Activated effector memory CD4-positive, alpha-beta T cell treated with Interleukin-2 at 50 U/mL for 16 hours (primary cell): ENCODE measurements at places on chromosomes 16 and 17.

GRCh38 chr17:58309918-58310259 is 18.7 kb downstream of the TSPOAP1 start:
- no peak for DNase-seq

DNA sequence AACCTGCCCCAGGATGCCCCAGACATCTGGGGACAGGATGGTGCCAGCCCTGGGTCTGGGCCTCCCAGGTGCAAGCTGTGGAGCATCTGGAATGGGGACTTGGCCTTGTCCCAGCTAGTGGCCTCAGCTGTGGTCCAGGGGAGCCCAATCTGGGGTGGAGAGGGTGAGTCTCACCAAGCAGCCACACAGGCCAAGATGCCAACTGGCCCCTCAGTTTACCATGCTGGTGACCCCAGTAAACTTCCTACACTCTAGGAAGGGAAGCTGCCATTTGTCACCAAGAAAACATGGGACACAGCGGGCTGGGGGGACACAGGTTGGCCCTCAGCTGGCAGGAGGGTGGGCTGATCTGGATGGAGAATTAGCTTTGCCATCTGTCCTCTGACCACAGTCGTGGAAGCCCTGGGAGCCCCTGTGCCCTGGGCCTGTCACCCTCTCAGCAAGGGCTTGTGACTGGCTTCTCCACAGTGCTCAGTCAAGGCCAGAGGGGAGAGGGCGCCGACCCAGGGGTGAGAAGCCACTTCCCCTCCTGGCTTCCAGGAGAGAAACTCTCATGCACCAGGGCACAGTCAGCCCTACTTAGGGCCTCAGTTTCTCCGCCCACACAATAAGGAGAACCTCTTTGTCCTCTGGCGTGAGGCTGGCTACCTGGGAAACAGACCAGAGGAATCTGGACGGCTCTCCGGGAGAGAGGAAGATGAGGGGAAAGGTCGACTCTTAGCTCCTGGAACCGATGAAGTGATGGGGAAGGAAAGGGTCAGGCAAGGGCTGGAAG is 126.4 kb upstream of the SMURF2 start:
- DNase-seq, result no peak

GRCh38 chr16:66598111-66598510 is 6.4 kb upstream of the CMTM3 start:
- DNase-seq, result no peak

DNA sequence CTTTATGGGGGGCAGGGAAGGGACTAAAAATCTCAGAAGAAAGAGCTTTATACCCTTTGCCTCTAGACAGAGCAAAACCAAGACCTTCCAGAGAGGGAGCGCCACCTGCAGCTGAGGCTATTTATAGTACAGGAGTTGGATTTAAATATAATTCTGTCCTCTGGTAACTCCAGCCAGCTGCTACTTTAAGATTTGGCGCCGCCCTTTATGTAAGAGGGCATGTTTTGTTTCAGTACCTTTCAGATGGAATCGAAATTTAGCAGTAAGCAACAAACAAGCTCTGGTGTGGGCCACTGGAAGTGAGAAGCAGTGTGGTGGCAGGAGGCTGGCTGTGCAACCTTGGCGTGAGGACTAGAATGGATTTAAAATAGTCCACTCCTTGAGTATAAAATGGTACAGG is 5.2 kb upstream of the GUCY2D start:
- DNase-seq, result no peak

- DNase-seq, result no peak
These were observed 60.7 kb upstream of the ADCY9 start for GRCh38 chr16:4176906-4177417.

- no peak for DNase-seq
These were observed 57.5 kb upstream of the TOB1 start for GRCh38 chr17:50923611-50924010.

GRCh38 chr16:65123396-65124211 is 1.7 kb upstream of the CDH11 start:
- DNase-seq, result no peak

DNA sequence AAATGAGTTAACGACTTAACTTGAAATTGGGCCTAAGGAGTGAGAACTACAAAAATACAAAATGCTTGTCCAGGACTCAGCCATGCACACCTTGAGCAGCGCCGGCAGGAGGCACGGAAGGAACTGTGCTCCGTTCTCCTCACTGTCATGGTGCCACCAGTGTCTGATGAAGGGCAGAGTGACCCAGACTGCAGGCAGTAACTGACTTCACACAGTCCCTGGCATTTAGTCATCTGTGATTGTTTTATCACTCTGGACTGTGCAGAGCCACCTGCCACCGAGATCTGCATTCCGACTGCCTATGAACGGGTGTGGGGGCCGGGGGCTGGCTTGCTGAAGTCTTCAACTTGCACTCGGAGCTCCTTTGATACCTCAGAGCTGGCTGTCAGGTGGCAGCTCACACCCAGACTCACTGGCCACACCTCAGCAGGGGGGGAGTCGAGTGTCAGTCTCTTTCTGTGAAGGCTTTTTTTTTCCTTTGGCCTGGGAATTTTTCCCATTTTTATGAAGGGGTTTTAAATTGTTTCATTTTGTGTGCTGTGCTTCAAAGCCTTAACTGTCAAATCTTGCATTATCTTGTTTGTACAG is 20.2 kb upstream of the ENDOV start:
- DNase-seq, result no peak

DNA sequence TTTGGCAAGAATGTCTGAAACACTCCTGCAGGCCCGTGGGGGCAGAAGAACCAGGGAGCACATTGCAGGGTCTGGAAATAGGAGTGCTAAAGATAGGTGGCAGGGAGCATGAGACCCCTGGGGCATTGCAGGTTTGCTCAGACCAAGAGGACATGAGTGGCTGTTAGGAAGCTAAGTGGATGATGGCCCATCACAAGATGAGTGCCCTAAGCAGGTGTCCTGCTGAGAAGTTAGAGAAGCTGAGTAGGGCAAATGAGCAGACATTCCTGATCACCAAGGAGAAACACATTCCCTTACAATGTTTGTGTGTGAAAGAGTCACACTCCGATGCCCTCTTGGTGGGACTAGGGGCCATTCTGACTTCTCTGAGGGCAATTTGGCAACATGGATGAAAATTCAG is 9.9 kb downstream of the MLYCD start:
- no peak for DNase-seq

GRCh38 chr16:59326955-59327354 is 592.8 kb upstream of the GOT2 start:
- no peak for DNase-seq

- DNase-seq, result no peak
These were observed 21.0 kb downstream of the MYLK3 start for GRCh38 chr16:46727184-46727583.

GRCh38 chr16:8342276-8342675 is 248.0 kb downstream of the TMEM114 start:
- no peak for DNase-seq

GRCh38 chr17:57461082-57461481 is 204.8 kb downstream of the MSI2 start:
- no peak for DNase-seq

DNA sequence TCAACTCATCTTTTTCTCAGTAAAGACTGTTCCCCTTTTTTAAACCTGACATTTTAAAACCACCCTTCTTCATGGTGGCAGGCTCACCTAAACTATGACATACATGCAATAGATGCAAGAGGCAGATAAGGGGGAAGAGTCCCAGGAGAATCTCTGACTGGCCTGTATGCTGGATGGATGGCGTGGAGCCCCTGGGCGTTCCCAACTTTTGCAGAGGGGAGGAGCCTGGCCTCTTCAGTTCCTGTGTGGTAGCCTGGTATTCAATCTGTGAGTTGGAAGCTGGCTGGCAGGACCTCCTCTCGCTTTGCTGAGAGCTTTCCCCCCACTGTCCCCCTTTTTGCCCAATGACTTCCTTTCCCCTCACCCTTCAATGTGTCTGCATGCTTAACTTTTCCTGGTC is 217.6 kb upstream of the CA10 start:
- no peak for DNase-seq

DNA sequence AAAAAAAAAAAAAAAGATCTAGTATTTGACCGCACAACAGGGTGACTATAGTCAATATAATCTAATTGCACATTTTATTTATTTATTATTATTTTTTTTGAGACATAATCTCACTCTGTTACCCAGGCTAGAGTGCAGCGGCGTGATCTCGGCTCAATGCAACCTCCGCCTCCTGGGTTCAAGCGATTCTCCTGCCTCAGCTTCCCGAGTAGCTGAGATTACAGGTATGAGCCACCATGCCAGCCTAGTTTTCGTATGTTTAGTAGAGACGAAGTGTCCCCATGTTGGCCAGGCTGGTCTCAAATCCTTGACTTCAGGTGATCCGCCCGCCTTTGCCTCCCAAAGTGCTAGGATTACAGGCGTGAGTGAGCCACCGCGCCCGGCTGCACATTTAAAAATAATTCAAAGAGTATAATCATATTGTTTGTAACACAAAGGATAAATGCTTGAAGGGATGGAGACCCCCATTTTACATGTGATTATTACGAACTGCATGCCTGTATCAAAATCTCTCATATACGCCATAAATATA is 794 bp downstream of the ANKS3 start:
- no peak for DNase-seq

GRCh38 chr17:68100000-68100641 is 64.6 kb downstream of the KPNA2 start:
- no peak for DNase-seq

GRCh38 chr17:39553341-39553945 is 54.3 kb downstream of the NEUROD2 start:
- DNase-seq, result no peak

GRCh38 chr17:75345514-75346167 is 56.4 kb upstream of the SLC25A19 start:
- no peak for DNase-seq

GRCh38 chr17:80180192-80180591 is 10.4 kb downstream of the CARD14 start:
- no peak for DNase-seq

DNA sequence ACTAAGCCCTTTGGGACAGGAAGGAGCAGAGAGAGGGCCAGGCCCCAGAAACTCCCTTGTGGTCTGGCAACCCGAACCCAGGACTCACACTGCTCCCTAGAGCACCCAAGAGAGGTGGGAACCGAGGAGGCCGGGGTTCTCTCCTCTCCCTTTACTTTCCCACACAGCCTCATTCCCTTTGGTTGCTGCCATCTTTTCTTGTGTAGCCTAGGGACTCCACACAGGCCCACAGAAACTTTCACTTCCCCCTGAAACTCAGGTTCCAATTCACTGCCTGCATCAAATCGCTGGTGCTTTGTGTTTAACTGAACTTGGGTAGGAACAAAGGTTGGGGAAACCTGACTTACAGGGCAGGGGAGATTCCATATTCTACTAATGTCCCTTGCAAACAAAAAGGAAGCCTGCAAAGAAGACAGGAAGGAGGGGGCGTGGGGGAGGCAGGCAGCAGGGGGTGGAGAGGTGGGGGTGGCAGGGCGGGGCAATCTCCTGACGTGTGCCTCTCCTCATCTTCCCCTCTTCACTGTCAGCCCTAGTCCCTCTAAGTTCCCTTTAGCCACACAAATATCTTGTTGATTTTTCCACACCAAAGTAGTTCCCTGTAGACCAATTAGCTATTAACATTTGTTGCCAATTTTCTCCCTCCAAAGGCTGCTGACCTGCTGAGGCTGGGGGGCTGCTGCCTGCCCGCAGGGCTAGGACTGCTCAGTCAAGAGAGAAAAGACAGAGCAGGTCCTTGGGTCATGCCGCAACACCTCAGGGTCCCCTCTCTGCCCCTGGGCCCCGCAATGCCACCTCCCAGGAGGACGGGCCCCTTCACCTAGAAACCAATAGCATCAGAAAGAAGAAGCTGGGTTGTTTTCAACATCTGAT is 8.0 kb downstream of the ST3GAL2 start:
- DNase-seq, result peak; percentile 24

- no peak for DNase-seq
These were observed at the start of gene PABPN1L for GRCh38 chr16:88866151-88866920. Gene PABPN1L (minus strand): TSS chr16:88866660. CDS start chr16:88866606, 54 bp downstream.

DNA sequence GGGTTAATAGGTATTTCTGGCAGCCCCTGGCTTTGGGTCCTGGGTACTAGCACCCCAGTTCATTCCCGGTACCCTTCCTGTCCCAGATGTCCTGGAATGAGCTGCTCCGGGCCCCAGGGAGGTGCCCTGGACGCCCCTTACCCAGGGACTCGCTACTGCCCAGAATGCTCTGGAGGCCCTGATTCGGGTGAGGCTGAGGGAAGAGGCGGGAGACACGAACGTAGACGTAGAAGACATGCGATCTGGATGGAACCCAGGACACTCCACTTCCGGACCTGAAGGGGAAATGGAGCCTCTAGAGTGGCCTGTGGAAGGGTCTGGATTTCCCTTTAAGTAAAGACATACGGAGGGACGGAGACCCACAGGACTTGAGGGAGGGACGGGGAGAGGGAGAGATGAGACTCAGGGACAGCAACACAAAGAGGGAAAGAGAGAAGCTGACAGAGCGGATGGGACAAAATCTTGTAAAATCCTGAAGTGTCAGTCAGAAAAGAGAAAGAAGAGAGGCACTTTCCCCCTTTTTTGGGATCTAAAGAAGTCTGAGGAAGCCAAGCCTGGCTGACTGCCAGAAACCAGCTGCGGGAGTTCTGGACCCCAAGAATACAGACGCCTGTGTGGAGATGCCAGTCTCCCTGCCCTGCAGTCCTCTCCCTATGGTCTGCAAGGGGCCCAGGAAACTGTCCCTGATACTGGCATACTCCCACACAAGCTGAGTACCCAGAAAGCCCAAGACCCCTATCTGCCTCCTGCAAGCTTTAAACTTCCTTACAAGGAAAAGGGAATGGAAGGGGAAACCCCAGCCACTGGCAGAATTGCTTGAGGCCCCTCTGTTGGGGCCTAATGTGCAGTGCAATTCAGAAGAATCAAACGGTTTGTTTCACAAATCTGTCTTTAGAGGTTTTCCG is 1.0 kb upstream of the HOXB13 start:
- DNase-seq, result no peak

- no peak for DNase-seq
These were observed 41.9 kb downstream of the MBTD1 start for GRCh38 chr17:51217946-51218345.

DNA sequence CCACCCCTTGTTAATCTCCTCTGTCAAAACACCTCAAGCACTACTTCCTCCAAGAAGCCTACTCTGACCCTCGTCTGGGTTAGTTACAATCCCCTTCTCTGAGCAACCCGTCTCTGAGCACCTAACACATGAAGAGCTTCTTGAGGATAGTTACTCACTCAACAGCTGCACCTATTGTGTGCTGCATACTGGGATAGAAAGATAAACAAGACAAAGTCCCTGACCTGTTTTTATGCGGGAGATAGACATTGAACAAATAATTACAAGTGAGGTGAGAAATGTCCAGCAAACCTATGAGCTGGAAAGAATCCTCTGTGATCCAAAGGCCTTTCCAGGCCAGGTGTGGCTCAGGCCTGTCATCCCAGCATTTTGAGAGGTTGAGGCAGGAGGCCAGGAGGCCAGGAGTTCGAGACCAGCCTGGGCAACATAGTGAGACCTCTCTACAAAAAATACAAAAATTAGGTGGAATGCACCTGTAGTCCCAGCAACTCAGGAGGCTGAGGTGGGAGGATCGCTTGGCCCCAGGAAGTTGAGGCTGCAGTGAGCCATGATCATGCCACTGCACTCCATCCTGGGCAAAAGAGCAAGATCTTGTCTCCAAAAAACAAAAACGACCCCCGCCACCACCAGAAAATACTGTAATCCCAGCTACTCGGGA is 5.5 kb upstream of the ZNF771 start:
- DNase-seq, result no peak

GRCh38 chr17:71677439-71677838 is 443.4 kb upstream of the SOX9 start:
- no peak for DNase-seq
